ENCODE measurements at places on chromosomes 6 and 20.

GRCh38 chr20:39943336-39943735 lies 745.7 kb downstream of the MAFB start:
- no peak for DNase-seq

GRCh38 chr6:162621246-162621645 lies 106.3 kb downstream of the PRKN start:
- DNase-seq, result no peak

DNA sequence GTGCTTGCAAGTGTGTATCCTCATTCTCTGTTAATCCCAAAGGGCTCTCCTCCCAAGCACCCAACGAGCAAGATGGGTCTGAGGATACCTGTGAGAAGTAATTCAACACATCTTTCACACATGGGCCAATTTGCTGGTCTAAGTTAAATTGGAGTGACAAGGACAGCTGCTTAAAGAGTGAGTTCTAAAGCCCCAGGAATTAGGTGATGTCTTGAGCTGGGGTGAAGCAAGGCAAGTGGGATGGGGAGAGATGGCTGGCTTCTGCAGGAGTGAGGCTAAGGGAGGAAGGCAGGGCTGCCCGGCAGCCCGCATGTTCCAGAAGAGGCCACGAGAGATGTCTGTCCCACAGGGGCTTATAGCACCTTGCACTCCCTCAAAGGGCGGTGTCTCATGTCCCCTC lies 288.5 kb downstream of the CDH26 start:
- no peak for DNase-seq

DNA sequence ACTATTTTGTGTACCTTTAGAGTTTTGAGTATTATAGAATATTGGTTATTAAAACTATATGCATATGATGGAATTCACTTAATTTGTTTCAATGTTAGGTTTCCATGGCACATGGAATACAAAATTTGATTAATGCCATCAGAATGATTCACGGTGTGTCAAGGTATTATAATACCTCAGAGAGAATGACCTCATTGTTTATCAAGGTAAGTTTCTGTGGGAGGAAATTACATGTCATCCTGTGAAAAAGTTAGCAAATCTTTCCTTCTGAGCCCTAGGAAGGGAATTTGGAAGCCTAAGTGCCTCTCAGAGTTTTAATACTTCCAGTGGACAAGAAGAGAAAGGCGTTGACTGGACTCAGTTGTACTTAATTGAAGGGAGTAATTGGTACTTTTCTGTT lies 40.8 kb downstream of the DNAH8 start:
- no peak for DNase-seq

- DNase-seq, result no peak
These were observed 8.7 kb downstream of the RNF144B start for GRCh38 chr6:18395856-18396197.

GRCh38 chr6:33761922-33762629 lies 15.4 kb upstream of the IP6K3 start:
- no peak for DNase-seq

GRCh38 chr20:658731-659291 lies 5.8 kb upstream of the SRXN1 start:
- no peak for DNase-seq

GRCh38 chr20:19205981-19206396 lies 6.5 kb upstream of the SLC24A3 start:
- DNase-seq, result no peak

GRCh38 chr6:125904871-125905270 lies 51.7 kb upstream of the HINT3 start:
- no peak for DNase-seq

DNA sequence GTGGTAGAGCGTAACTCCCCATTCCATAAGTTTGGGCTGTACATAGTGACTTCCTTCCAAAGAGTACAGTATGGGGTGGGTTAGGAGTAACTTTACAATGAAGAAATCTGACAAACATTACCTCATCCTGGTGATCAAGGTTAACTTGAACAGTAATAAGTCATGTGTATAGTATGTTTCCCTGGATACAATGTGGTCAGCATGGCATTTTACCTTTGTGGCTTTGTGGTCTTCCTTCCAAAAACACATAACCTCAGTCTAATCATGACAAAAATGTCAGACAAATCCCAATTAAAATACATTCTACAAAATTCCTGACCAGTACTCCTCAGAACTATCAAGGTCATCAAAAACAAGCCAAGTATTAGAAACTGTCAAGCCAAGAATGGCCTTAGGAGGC lies 225.1 kb downstream of the UBE3D start:
- no peak for DNase-seq

DNA sequence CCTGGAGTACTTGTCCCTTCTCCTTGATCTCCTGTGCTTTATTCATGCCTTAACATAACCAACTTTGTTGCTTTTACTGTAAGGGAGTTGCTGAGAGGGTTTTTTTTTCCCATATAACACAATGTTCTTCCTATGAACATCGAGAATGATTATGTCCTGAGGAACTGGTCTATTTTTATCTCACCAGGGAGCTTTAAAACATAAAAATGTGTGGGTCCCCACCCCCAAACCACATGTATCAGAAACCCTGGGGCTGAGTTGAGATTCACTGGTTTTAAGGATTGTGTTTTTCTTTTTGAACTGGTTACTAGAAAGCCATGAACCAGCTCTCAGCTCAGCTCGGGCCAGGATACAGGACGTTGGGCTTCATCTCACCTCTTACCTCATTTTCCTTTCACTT lies 118.5 kb upstream of the JAG1 start:
- DNase-seq, result no peak

DNA sequence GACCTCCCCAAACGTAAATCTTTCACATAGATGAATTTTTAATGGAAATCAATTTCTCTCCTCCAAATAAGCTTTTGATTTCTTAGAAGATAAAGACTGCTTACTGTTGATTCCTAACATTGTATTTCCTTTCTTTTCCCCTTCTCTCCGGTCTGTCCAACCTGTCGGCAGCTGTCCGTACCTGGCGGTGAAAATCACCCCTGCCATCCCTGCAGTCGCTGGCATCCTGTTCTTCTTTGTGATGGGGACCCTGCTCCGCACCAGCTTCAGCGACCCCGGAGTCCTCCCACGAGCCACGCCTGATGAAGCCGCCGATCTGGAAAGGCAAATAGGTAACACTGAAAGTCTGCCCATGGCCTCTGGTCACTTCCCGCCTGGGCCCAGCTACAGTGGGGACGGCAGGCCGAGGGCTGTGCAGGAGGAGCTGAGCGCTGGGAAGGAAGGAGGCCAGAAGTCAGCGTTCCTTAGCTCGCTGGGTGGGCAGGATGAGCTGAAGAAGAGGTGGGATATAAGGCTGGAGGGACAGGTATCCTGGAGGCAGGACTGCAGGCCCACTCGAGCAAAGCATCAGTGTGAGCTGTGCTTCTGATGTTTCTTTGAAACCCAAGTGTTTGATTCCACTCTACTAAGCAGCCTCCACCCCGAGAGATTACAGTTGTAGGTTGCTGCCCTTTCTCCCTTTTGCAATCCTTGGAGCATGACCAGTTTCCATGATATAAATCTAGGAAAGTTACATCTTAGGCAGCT lies 161.6 kb downstream of the ZDHHC14 start:
- DNase-seq, result no peak

DNA sequence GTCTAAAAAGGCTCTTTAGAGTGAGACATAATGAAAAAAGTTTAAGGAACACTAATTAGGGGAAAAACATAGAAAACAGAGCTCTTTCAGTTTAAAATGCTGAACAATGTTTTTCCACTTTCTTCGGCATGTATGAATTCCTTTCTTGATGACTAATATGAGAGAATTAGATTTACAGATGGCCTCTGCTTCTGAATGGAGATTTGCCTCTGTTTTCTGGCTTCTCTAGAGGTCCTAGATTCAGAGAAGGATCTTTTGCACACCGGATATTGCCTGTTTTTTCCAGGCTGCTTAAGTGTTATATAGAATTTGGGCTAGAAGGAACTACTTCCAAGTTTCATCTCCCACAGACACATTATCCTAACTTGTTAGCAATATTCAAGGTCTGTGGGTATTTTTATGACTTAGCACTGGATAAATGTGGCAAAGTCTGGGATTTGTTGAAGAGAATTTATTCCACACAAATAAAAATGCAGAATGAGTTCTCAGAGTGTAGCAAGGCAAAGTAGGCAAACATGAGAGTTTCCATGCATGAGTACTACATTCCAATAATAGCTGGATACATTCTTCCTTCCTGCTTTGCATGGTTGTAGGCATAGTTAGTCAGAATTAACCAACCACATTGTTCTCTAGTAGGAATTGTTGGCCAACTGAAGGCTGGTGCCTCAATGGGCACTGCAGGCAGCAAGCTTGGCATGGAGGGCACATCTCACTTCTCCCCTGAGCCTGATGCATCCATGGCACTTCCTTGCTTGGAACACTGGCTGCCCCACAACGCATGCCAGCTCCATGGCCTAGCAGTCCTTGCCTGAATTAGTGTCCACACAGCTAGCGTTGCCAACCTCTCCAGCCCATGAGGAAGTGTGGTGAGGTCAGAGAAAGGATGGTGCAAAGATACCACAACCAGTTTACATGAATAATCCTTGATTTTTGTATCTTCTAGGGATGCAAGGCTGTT lies 224.2 kb downstream of the CLIC5 start:
- no peak for DNase-seq

- DNase-seq, result no peak
These were observed 3.2 kb downstream of the TNFRSF6B start for GRCh38 chr20:63699466-63700198.

DNA sequence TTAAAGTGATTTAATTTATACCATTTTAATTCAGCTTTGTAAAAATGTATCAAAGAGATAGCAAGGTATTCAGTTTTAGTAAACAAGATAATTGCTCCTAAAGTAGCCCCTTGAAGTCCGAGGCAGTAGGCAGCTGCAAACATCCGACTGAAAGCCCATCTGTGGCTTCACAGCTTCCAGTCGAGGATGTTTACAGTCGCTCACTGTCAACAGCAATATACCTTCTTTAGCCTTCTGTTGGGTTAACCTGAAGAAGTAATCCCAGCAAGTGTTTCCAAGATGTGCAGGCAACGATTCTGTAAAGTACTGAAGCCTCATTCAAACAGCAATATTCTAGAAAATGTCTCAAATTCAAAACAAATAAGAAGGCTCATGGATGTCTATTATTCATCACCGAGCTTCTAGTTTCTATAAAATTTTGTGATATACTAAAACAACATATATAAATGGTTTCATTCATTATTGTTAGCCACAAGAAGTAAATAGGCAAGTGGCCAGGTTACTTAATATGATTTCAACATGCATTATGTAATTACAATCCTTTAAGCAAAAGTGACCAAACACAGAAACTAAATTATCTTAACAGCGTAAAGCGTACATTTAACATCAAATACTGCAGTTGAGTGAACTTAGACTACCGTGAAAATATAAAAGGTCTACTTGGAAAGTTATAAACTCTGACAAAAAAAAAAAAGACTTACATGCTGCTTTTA lies 115.0 kb downstream of the OGFRL1 start:
- DNase-seq, result no peak

DNA sequence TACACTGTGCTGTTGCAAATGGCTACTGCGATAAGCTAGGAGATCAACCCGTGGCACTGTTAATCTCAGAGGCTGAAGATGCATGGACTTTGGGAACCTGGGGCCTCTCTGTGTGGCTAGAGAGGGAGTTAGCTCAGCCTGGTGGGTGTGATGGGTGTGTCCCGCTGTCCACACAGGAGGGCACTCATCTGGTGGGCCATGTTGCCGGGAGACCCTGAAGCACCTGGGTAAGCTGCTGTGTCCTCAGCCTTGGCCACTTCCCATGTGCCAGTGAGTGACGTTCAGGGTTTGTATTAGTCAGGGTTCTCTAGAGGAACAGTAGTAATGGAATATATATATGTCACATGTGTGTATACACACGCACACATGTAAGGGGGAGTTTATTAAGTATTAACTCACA lies 132.7 kb downstream of the ERMARD start:
- DNase-seq, result no peak

DNA sequence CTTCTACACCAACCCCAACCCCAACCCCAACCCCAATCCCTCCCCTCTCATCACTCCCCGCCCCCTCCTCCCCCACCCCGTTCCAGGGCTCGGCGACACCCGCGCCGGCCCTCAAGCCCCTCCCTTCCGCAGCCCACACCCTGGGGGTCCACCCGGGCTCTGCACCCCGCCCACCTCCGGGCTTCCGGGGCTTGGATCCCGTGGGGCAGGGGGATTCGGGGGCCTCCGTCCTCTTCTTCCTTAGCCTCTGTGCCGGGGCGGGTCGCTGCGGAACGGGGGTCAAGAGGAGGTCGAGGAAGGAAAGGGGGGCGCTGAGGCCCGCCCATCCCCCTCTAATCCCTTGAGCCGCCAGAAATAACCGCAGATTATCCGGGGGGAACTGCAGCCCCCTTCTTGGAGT lies 690 bp downstream of the TULP1 start:
- no peak for DNase-seq

- no peak for DNase-seq
These were observed 553.8 kb upstream of the PTCHD4 start for GRCh38 chr6:48664826-48665225.

DNA sequence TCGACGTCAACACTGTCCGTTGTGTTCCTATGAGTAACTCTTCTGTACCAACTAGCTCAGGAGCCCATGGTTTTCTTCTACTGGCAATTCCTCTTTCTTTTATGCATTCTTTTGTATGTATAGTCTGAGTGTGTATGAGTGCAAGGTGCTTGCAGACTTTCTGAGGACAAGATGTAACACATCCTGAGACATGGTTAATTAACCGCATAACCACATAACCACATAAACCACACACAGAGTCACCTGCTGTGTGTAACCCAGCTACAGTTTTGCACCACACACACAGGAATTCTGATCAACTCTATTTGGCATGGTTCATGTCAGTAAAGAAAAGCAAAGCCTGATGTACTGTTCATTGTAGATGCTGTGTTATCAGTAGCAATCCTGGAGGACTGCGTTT lies 98.6 kb downstream of the DACT2 start:
- no peak for DNase-seq

DNA sequence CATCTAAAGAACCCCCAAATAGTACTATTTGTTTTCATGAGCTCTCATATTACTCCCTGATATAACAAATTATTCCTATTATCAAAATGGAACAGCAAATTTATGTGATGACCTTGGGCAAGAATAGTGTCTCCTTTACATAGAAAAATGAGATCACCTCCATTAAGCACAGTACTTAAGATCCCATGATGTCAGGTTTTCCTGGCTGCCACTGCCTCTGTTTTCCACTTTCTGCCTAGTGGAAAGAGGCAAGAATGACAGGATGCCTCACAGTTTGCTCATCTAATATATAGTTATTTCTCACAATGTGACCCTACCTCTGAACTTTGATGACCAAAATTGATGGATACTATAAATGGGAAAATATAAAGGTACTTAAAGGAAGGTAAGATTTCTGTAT lies 260.1 kb upstream of the SGK1 start:
- DNase-seq, result no peak

DNA sequence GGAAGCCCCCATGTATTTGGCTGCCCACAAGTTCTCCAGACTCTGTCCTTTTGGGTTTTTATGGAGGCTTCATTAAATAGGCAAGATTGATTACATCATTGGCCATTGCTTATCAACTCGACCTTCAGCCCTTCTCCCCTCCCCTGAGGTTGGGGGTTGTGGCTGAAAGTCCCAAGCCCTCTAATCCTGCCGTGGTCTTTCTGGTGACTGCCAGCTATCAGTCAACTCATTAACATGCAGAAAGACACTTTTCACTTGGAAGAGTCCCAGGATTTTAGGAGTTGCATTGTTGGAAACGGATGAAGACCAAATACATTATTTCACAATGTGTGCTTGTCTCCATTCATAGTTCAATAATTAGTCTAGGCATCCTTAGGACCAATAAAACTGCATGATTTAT lies 9.5 kb downstream of the CDC5L start:
- DNase-seq, result no peak

Data from glomerular endothelial cell (primary cell).